CD4-positive, alpha-beta T cell (primary cell): ENCODE measurements at places on chromosomes 7 and 10.

- DNase-seq, result no peak
Measured at GRCh38 chr7:75985518-75986146, 8.8 kb downstream of the TMEM120A start.

DNA sequence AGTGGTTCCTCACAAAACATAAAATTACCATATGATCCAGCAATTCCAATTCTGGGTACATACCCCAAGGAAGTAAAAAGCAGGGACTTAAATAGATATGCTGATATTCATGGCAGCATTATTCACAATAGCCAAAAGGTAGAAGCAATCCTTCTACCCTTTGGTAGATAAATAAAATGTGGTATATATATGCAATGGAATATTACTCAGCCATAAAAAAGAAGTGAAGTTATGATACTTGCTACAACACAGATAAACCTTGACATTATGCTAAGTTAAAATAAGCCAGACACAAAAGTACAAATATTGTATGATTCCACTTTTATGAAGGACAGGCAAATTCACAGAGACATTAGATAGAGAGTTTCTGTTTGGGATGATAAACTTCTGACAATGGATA, 13.3 kb downstream of the JMJD1C start:
- DNase-seq, result no peak

GRCh38 chr10:98309366-98310355, 41.7 kb upstream of the LOXL4 start:
- no peak for DNase-seq

DNA sequence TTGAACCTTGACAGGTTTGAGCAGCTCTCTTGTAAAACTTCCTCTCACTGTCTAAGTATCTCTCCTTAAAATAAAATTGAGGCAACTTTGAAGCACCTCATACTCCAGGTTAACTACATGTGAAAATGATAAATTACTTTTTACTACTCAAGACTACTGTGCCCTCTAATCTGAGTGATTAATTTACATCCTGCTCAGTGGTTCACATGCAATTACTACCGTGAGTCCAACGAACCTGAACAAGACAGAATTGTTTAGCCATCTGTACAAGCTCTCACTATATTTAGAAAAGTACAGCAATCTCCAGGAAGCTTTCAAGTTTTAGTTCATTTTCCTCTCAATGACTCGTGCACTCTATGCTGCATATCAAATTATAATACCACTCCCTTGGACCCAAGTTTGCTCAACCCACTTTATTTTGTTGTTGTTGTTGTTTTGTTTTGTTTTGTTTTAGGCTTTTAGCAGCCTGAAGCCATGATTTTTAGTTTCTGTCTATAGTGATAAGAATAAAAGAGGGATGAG, 21.2 kb downstream of the PDE1C start:
- DNase-seq, result no peak

DNA sequence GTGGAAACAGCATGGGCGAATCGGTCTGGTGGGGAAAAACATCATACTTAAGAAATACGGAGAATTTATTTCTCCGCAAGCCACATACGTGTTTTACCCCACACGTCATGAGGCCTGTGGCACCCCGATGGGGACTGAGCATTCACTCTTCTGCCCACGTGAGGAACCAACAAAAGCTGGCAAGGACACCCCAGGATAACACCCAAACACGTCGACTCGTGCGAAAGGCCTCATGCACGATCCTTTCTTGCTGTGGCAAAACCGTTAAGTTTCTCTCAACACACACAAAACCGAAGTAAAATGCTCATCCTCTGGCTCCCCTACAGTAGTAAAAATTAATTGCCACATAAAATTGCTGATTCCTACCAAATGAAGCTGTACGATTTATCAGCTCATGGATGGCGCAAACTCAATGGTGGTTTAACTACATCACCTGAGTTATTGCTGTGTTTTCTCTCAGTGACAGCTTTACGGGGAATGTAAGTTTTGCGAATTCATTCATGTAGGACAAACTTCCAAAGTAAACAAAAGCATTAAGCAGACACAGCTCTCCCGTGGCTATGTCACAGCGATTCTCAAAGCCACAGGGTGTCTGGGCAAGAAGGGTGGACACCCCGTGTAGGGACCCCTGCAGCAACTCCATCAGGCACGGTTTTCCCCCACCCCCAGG, 97.0 kb downstream of the CTBP2 start:
- DNase-seq, result no peak

- DNase-seq, result no peak
Measured at GRCh38 chr7:158394936-158395335, 192.7 kb downstream of the PTPRN2 start.

GRCh38 chr7:15239801-15240200, 322.0 kb downstream of the AGMO start:
- no peak for DNase-seq

- DNase-seq, result no peak
Measured at GRCh38 chr10:29829776-29830175, 195.0 kb upstream of the SVIL start.

- DNase-seq, result no peak
Measured at GRCh38 chr7:118104812-118105441, 79.0 kb upstream of the LSM8 start.

DNA sequence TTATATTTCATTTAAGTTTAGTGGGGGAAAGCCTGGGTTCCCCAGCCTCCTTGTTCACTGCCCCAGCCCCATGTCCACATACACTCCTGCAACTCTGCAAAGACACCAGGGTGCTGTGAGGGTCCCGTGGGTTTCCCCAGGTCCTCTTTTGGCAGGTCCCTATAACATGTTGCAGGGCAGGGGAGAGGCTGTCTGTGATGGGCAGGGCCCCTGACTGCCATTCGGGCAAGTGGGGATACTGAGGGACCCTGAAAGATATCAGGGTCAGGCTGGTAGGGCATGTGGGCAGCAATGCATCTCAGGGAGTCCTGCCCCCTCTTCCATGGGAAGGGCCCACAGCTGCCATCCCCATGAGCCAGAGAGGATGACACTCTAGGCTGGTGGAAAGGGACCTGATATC, 28.4 kb downstream of the RASGEF1A start:
- no peak for DNase-seq

- DNase-seq, result no peak
Measured at GRCh38 chr10:75506930-75507329, 75.5 kb downstream of the LRMDA start.

GRCh38 chr7:73700069-73700423, 16.6 kb downstream of the BUD23 start:
- no peak for DNase-seq

DNA sequence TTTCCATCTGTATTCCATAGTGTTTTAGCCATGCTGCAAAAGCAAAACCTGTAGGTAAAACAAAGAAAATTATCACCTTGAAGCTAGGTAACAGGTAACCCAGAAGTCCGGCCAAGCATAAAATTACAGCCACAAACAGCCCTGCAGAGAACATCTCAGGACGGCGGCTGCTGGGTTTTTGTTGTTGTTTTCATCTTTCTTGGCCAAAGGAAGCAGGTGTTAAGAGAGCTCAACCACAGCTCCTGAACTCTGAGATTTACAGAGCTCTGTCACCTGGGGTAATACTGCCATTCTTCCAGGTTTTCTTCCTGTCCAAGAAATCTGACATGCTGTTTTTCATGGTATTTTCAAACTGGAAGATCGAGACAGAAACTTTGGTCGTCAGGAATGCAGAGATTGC, 847 bp upstream of the SCIN start:
- no peak for DNase-seq

DNA sequence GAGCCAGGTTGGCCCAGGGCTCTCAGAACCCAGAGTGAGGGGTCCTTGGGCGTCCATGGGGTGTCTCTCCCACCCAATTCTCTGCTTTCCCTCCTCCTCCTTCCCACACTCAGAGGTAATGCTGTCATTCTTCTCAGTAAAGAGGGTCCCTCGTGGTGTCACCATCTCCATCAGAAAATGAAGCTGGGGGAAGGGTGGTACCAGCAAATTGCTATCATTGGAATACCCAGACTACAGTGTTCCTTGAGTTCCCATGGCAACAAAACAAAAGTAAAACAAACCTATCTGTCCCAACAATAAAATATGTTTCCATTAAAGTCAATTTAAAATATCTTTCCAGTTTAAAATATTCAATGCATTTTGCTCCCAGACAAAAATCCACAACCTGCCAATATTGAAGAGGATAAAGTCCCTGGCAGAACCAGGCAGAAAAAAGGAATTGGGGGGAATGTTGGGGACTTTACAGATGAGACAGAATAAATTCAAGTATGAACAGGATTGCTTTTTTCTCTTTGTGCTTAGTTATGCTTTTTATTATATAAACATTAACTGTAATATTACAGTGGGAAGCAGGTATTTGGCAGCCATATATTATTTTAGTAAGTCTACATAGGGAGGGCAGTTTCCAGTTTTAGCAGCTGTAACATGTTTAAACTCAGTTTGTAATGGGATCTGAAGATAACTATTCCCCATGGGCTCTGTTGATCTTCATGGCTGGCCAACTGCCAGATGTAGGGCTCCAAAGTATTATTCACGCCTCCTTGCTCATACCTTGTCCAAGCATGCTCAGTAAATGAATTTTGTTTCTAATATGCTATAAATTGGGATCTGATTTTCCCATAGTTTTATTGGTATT, 182.1 kb downstream of the ARID5B start:
- DNase-seq, result no peak

- DNase-seq, result no peak
Measured at GRCh38 chr7:104950754-104951153, 63.3 kb upstream of the KMT2E start.

- no peak for DNase-seq
Measured at GRCh38 chr7:71131256-71132126, 453 bp upstream of the GALNT17 start.

GRCh38 chr7:91995391-91996105, 54.9 kb downstream of the AKAP9 start:
- DNase-seq, result no peak

- no peak for DNase-seq
Measured at GRCh38 chr7:32347244-32347828, 142.8 kb downstream of the LSM5 start.

DNA sequence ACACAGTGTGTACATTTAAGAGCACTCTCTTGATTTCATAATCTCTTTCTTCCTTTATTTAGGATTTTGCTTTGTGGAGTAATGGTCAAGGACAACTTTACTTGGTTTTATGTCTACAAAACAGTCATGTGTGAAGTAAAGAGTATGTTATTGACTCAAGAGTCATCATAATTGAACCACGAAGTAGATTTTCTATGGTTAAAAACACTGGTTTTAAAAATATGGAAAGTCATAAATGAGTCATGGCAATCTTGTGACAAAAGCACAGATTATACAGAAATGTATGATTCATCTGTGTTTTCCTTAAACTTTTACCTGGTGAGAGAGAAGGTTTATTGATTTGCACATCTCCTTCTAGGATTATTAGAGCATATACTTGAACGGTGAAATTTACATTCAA, 969.7 kb downstream of the GATA3 start:
- DNase-seq, result no peak

- DNase-seq, result no peak
Measured at GRCh38 chr7:55065079-55065478, 46.3 kb downstream of the EGFR start.

DNA sequence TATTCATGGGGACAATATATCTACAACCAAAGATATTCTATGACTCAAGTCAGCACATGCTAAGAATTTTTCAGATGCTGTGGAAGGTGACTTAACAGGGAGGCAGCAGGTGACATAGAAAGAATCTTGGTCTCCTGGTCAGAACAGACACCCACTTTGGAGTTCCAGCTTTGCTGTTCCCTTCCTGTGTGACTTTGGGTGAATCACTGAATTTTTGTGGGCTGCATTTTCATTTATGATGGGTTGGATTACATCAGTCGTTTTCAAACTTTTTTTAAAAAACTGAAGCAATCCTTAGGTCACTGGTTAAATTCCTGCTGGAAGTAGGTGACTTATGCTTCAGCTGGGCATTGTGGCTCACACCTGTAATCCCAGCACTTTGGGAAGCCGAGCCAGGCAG, 24.9 kb downstream of the RGR start:
- DNase-seq, result no peak

- no peak for DNase-seq
Measured at GRCh38 chr7:108603656-108604306, 34.1 kb downstream of the DNAJB9 start.

GRCh38 chr7:31899356-31899927, 170.8 kb downstream of the PDE1C start:
- DNase-seq, result no peak

- no peak for DNase-seq
Measured at GRCh38 chr7:156220078-156220605, 407.9 kb upstream of the SHH start.

- DNase-seq, result no peak
Measured at GRCh38 chr10:83166344-83166743, 973.0 kb upstream of the GHITM start.

DNA sequence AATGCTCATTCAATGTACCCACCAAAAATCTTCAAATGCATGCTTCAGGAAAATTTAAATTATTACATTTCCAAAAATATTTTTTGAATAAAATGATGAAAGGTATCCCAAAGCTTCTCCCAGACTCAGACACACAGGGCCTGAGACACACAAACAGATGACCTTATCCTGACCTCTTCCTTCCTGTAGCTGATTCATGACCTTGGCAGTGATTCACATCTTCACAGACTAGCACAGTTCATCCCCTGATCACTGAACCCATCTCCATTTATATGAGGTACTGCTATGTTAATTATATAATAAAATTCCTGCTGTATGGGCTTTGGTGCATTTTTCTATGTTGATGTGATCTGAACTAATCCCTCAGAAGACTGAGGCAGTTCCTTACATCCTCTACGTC, 265.0 kb upstream of the GLI3 start:
- no peak for DNase-seq

DNA sequence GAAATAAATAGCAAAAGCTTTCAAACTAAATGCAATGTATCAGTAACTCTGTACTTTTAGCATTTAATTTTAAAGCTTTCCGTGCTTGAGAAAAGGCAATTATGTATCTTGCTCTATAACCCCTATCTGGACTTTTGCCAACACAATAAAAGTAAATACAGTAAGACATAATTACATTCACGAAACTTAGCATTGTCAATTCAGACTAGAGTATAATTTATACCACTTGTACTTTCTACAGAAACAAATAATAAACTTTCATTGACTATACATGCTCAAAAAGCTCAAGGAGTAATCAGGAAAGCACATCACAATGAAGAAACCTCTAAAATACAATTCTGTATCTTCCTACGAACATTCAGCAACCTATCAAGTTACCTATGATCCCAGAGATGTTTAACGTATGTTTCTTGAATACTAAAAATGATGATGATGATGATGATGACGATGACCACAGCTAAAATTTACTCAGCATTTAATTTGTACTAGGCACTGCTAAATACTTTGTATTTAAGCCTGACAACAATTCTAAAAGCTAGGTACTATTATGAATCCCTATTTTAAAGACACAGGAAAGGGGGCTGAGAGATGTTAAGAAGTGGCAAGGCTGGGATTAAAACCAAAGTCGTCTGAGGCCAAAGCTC, 44.9 kb downstream of the MINDY3 start:
- DNase-seq, result no peak

DNA sequence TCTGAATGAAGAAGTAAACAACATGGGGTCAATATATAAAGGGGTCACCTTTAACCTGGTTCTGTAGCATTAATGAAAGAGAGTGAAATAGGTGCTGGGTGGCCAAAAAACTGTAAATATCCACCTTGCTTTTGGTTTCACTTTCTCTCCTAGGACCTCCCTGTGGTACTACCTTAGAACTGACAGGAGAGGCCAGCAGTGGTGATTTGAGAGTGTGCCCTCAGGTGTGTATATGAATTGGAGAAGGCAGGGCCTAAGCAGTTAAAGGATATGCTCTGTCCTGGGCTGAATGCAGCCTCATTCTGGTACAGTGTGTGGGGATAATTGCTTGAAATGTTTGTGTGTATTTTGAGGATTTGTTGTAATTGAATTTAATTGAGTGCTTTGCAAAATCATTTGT, 62.0 kb downstream of the BBS9 start:
- no peak for DNase-seq

- no peak for DNase-seq
Measured at GRCh38 chr7:18408461-18408860, 87.1 kb upstream of the HDAC9 start.
